AG09309 (cell line): ENCODE measurements at places on chromosomes 16 and 17.

- DNase-seq = peak; percentile 7
Measured at GRCh38 chr16:82091241-82091640, 56.2 kb downstream of the HSD17B2 start.

DNA sequence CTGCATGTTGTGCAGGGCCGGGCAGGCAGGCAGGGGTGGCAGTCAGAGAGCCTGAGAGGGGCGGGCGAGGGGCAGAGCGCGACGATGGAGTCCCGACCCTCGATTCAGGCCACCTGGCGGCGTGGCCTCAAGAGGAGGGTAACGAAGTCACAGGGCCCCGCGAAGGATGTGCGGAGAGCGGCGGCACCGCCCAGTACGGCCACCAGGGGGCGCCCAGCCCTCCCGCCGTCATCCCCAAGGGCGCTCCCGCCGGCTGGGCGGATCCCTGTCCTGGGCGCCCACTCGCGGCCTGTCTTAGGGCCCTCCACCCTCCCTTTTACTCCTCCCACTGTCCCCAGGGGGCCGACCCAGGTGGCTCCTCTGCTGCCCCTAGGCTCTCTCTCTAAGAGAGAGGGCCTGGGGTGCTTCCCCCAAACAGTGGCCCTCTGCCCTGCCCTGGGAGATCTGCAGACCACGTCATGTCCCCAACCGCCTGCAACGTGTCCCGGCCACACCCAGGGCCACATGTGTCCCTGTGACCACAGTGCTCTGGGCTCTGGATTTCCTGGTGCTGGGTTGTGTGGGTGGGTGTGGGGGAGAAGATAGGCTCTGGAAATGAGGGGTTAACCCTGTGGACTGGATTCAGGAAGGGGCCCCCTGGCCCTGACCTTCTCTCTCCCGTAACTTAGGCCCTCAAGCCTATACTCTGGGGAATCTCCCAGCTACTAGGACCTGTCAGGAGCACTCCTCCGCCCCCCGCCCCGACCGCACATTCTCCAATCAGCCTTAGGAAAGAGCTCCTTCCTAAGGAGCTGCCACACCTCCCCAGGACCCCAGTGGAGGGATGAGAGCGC lies 5.9 kb downstream of the DPEP2 start:
- DNase-seq = no peak

- no peak for DNase-seq
Measured at GRCh38 chr17:5035315-5035714, at the start of gene SLC52A1. SLC52A1 (minus strand) TSS chr17:5035426; CDS start chr17:5034606, 820 bp downstream.

DNA sequence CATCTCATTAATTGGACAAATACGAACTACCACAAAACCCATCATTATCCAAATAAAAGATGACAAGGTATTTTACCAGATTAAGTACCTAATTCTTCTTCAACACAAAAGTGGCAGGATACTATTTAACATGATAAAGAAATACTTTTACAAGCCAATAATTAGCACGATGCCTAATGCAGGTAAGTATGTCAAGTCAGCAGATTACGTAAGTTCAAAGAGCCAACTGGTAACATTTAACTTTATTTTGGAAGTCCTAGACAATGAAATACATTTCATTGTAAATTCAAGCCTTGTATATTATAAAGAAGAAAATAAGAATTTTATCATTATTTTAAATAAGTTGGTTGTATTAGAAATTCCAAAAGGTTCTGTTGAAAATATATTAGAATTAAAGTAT lies 535.3 kb upstream of the SOX9 start:
- no peak for DNase-seq

DNA sequence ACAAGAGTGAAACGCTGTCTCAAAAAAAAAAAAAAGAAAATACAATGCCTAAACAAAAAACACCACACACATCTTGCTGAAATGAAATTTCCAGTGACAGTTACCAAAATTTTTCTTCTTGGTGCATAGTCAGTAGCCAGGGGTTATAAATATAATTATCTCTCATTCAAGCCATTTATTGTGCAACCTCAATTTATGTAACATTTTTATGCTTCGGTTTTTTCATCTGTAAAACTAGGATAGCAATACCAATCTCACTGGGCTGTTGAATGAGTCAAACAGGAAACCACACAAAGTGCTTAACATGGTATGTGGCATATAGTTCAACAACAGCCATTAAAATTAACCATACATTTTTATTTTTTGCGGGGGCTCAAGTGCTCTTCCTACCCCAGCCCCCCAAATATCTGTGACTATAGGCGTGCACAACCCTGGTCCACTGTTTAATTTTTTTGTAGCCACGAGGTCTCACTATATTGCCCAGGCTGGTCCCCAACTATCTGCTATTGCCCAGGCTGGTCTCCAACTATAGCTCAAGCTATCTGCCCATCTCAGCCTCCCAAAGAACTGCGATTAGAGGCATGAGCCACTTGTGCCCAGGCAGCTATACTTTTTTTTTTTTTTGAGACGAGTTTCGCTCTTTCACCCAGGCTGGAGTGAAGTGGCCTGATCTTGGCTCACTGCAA lies 2.6 kb downstream of the COG4 start:
- peak; percentile 60 for DNase-seq
